ENCODE measurements at places on chromosomes 11 and 22.

- no peak for DNase-seq
Observed at GRCh38 chr22:40709752-40710413, 30.6 kb downstream of the MCHR1 start.

GRCh38 chr22:17091851-17092250 lies 7.1 kb downstream of the IL17RA start:
- DNase-seq, result no peak

DNA sequence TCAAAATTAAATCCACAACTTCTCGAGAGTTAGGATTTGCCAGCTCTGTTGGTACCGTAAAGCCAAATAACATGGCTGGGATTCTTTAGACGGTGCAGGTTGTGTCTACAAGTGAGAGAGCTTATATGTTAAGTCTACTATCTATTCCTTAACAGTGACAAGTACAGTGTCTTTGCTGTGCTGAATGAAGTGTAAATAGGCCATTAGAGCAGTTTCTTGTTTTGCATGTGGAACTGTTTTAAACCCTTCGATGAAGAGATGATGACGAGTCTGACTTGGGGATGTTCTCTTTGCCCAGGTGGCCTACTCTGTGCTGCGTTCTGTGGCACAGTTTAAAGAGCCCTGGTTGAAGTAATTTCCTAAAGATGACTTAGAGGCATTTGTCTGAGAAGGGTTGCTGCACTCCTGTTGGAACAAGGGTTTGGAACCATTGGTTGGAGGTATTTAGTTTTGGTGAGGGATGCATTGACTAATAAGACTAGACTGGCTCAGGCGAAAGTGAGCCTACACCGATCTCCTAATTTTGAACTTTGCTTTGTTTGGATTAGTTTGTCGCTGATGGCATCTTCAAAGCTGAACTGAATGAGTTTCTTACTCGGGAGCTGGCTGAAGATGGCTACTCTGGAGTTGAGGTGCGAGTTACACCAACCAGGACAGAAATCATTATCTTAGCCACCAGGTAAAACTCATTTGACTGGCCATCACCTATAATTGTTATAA lies 988 bp downstream of the RPS3 start:
- DNase-seq, result no peak

DNA sequence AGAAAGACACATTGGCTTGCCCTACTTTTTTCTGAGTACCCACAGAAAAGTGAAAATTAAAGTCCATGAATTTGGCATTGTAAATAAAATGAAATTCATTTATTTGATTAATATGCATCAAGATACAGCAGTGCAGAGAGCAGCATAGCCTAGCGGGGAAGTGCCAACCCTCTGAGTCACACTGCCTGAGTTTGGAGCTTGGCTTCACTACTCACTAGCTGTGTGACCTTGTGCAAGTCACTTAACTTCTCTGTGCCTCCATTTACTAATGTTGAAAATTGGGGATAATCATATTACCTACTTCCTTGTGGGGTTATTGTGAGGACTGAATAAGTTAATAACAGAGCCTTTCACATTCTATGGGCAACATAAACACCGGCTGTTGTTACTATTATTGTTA lies 111.5 kb upstream of the CSNK2A3 start:
- DNase-seq, result no peak

- DNase-seq, result no peak
Observed at GRCh38 chr11:16788141-16789062, 50.0 kb downstream of the C11orf58 start.

DNA sequence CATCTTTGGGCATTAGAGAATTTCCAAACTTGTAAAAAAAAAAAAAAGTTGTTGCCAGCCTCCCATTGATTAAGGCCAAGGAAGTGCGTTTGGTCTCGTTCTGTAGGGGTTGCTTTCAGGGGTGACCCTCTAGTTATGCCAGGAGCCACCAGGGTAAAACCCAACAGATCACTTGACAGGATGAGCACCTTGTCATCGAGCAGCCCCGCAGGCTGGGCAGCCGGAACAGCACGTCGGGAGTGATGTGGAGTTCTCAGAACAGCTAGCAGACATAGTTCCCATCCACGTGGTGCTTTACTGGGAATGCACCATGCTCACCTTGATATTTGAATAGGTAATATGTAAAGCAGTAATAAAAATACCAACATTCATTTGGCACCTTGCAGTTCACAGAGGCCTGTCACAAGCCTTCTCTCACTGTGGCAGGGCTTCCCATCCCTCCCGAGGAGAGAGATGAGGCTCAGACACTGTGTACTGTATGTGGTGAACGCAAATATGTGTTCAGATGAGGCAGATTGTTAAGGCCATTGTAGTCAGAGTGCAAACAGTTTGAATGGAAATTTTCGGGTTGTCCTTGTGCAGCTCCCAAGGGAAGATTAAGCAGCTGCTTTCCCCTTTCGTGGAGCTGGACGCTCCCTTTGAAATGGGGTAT lies 70.9 kb upstream of the SORL1-AS1 start:
- DNase-seq, result no peak

GRCh38 chr11:24531528-24531927 lies 34.7 kb downstream of the LUZP2 start:
- no peak for DNase-seq

DNA sequence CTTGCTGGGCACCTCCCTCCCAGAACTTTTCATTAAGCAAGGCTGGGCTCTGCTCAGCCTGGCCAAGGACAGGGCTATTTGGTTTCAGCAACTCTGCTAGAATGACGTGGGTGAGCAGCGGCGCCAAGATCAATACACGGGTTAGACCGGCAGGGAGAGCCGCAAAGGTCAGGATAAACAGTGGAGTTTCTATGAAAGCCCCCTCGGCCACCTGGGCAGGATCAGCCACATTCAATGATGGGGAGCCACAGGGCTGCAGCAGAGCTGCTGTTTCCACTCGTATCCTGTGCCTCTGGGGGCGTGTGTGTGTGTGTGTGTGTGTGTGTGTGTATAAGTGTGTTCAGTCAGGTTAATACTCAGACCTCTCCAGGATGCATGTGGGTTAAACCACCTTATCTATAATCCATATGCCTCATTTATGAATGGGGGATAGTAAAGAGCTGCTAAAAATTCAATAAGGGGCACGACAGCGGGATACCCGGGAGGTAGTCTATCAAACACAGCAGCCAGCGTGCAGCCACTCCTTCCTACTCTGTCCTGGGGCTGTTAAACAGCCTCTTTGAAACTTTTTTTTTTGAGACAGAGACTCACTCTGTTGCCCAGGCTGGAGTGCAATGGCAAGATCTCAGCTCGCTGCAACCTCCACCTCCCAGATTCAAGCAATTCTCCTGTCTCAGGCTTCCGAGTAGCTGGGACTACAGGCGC lies 34.8 kb downstream of the MYH9 start:
- no peak for DNase-seq

DNA sequence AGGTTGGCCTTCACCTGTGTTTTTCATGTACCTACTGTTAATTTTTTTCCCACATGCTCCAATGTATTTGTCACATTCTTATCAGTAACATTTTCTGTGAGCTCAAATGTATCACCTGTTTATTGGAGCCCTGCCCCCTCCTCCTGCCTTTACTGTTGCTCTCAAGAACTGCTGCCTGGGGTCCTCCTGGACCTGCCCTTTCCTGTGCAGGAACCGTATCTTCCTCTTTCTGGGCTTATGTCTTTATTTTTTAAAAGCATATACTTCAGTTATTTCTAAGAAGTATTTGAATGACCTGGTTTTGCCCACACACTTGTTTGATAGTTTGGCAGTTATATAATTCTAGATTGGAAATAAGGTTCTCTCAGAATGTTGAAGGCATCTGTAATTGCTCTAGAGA lies 5.9 kb downstream of the FAM118B start:
- DNase-seq, result no peak

DNA sequence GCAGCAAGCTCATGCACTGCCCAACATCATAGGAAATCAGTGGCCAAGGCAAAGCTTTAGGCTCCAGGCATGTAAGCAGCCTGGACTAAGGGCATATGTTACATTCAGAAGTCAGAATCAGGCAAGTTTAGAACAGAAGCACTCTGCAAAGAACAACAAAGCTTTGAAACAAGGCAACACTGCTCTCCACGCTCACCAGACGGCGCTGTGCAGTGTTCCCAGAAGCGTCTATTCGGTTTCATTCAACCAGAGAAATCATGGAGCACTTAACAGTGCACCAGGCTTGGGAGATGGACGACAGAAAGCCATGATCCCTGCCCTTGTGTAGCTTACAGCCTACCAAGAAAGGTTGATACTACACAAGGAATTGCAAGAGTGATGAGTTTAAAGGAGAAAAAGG lies 555.8 kb downstream of the BUD13 start:
- no peak for DNase-seq

DNA sequence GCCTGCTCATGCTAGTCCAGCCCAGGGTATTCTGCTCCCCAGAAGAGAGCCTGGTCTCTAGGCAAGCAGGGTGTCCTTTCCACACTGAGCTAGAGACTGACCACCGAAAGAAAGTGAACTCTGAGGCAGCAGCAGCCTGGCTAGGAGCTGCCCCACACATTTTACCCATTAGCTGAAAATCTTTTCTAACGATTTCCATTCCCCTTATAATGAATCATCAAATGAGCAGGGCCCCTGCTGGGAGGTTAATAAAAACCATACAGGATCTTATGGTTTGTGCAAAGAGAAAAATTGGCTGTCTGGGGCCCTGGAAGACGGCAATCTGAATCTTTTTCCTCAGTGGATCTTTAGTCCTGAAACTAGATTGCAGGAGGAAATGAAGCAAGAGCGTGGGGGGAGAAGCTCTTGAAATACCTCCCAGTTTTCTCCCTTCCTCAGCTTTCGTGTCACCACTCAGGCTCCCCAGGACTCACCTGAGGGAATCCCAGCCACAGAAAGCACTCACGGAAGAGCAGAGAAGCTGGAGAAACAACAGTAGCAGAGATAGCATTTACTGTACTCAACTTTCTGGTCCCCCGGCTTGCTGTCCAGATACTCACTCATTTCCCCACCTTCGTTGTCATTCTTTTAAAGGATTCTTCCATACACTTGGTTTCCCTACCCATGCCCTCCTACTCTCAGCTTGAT lies 74.7 kb upstream of the CD44 start:
- no peak for DNase-seq

DNA sequence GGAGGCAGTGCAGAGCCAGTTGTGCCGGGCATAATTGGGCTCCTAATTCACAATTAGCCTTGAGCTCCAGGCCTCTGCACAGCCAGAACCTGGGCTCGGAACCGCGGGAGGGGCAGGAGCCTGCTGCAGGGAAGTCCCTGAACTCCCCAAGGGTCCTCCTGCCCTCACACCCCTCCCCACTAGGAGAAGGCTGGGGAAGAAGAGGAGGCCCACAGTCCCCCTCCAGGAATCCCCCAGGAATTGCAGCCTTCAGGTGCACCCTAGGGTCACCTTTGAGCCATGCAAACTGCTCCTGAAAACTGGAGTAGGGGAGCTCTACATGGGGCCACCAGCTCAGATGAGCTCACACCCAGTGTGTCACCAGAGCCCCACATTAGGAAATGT lies 93.8 kb upstream of the LMO1 start:
- no peak for DNase-seq

Measured in stimulated activated CD8-positive, alpha-beta memory T cell treated with anti-CD3 and anti-CD28 coated beads, Interleukin-4, amount 100 ng/mL, for 1 hour (primary cell).